ENCODE measurements at places on chromosomes 16 and 17.

- no peak for DNase-seq
These were observed 886.3 kb upstream of the RBFOX1 start for GRCh38 chr16:6446370-6446769.

- no peak for DNase-seq
These were observed 68.8 kb downstream of the GPR139 start for GRCh38 chr16:20004931-20005330.

DNA sequence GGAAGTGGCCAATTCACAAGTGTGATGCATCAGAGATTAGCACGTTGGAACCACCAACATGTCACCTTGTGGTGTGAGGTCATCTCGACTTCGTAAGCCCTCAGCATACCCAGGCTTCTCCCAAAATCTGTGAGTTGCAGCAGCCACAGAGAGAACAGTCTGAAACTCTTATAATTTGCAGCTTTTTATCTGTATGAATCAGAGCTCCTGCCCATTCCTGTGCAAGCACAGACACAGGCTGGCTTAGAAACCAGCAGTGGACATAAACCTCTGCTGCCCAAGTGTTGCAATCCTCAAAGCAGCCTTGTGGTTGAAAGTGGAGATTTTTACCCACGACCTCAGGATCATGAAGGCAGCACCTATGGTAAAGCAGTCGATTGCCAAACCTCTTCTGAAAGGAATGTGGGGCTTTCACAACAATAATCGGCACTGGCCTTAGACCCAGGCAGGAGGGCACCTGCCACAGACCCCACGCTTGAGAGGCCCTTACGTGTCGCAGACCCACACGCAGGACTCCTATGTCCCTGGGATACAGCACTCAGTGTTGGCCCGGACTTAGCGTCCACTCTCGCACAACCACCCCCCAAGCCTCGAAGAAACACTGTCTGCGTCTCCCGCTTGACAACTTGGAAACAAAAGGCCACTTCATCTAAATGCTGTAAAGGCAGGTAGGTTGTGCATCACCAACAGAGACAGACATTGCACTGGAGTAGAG is 24.5 kb upstream of the OSGIN1 start:
- DNase-seq, result peak; percentile 14

DNA sequence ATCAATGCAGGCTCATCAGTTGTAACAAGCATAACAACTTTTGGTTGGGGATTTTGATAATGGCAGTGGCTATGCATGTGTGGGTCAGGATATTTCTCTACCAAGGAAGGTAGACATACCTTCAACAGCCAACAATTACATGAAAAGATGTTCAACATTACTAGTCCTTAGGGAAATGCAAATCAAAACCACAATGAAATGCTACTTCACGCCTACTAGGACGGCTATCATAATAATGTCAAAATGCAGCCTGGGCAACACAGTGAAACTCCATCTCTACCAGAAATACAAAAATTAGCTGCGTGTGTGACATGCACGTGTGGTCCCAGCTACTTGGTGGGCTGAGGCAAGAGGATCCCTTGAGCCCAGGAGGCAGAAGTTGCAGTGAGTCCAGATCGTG is 7.3 kb upstream of the SLC5A10 start:
- no peak for DNase-seq

- DNase-seq, result no peak
These were observed 2.5 kb downstream of the ITGAE start for GRCh38 chr17:3798273-3799180.

DNA sequence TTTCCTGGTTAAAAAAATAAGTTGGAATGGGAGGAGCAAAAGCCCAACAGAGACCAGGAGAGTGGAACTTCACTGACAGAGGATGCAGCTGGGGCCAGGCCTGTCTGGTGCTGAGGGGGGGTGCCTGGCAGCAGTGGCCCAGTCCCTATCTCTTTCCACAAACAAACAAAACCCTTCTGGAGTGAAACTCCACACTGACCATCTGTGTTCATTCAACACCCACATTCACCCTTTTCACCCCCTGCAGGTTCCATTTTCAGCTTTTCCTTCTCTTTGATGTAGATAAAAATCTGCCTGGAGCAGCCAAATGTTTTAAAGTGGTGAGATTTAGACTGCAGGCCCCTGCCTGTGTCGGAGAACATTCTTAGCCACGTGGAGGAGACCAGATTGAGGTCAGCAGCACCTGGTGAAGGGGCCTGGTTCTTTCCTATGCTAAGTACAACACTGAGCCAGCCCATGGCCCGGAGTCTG is 161.4 kb upstream of the CDH11 start:
- no peak for DNase-seq
